ENCODE measurements at places on chromosomes 16 and 17.

DNA sequence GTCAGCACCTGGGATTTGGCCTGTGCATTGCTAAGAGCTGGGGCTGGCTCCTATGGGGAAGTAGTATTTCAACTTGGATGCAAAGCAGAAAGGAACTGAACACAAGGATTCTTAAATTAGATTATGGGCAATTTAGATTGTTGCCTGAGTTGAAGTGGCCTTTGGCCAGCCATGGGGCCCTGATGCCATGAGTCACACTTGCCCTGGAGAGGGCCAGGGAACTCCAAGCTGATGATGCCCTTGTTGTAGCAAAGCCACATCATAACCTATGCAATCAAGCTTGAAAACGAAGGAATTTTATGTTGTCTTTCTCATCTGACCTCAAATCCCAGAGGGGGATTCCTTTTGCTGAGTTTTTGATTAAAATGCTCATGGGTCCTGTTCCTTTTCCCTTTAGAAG, 3.9 kb upstream of the SPATA32 start:
- DNase-seq = no peak

GRCh38 chr16:5002699-5003143, 31.0 kb downstream of the NAGPA start:
- DNase-seq = no peak

GRCh38 chr16:8436931-8437330, 153.4 kb downstream of the TMEM114 start:
- DNase-seq = no peak

DNA sequence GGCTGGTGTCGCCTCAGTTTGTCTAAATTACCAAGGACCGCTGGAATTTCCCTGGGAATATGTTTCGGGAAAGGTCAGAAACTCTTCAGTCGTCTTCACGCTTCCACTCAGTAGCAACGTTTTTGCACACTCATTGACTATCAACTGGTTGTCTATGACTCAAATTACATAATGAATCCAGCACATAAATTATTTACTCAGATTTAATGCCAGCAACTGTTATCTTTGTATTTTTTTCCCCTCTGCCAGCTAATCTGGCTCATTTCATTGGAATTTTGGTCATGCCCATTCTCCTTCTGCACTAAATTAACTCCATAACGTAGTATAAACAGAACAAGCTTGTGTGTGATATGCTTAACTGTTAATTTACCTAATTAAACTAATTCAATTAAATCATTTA, 372.7 kb upstream of the ZFHX3 start:
- DNase-seq = no peak

DNA sequence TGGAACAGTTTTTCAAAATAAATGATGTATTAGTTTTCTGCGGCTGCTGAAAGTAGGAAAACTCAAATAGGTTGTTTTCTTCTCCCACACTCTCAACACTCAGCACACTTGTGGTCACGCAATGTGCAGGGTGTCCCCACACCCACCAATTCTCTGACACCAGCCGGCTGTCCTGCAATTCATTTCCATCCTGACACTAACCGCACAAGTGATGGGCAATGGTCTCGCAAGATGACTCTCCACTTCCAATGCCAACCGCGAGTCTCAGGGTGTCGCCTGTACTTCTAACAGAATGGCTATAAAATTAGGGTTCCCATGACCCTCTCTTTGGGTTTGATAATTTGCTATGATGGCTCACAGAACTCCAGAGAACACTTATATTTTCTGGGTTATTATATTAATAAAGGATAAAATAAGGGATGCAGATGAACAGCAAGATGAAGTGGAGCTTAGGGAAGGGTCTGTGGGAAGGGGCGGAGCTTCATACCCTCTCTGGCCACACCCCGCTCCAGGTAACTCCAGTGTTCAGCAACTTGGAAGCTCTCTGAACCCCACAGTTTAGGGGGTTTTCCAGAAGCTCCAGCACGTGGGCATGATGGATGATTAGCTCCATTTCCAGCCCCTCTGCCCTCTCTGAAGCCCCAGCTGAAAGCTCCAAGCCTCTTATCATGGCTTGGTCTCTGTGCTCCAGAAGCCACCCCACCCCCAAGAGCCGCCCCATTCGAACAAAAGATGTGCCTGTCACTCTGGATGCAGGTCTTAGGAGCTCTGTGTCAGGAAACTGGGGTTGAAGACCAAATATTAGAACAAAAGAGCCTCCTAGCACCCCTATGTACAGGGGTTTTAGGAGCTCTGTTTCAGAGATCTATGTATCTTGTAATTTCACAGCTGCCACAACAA, 19.8 kb downstream of the TAF1C start:
- DNase-seq = no peak

- DNase-seq = no peak
These were observed 2.1 kb upstream of the SLC2A4 start for GRCh38 chr17:7279448-7279847.

GRCh38 chr16:72864130-72864833, 183.6 kb downstream of the ZFHX3 start:
- DNase-seq = peak; percentile 2

- no peak for DNase-seq
These were observed 24.4 kb upstream of the ZC3H18 start for GRCh38 chr16:88545781-88546180.

Data from upper lobe of right lung (tissue), 1 donor.